Activated T-cell treated with anti-CD3 and anti-CD28 coated beads, Interleukin-2, amount 50 U/mL, for 72 hours (primary cell): ENCODE measurements at places on chromosomes 12 and 14. TPM values are rescaled to one million over a fixed set of nuclear protein-coding genes. Genes with fewer than 3 reads are reported as not detected.
A peak's percentile ranks its signal among the peaks of the same experiment; 100 is the strongest.

- no peaks in the 10 kb centered on the region for H3K4me1 ChIP-seq
- H3K4me3 ChIP-seq, result no peak overlapping the region
- H3K27me3 ChIP-seq, result peaks cover 4% of the 10 kb centered on the region
- H3K36me3 ChIP-seq, result no peaks in the 10 kb centered on the region
- H3K27ac ChIP-seq, result no peak overlapping the region
Observed at GRCh38 chr14:33237115-33237740, 298.5 kb downstream of the NPAS3 start.

- peaks cover 30% of the 10 kb centered on the region for H3K4me1 ChIP-seq
- H3K4me3 ChIP-seq, result no peak overlapping the region
- H3K27ac ChIP-seq, result no peak overlapping the region
- no peak for DNase-seq
- H3K36me3 ChIP-seq, result no peaks in the 10 kb centered on the region
Observed at GRCh38 chr12:12909995-12910420, 18.6 kb downstream of the GPRC5A start.

DNA sequence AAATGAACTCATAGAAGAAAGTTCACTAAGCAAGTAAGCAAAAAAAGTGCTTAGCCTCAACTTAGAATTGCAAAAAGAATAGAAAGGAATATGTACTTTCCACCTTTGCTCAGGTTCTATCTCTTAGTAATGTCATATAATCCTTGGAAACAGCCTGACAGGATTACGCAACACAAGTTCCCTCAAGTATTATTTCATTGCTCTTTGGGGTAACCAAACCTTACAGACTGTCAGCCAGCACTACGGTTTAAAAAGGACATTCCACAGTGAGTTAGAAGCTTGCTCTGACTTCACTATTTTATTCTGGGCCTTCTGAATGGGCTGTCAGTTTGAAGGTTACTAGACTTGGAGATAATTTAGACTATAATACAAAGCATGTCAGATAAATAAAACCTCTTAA lies 264.0 kb downstream of the ATXN7L3B start:
- no peak overlapping the region for H3K27ac ChIP-seq
- H3K36me3 ChIP-seq, result peaks cover under 1% of the 10 kb centered on the region
- H3K4me3 ChIP-seq, result no peak overlapping the region
- no peak for DNase-seq
- H3K27me3 ChIP-seq, result no peaks in the 10 kb centered on the region

DNA sequence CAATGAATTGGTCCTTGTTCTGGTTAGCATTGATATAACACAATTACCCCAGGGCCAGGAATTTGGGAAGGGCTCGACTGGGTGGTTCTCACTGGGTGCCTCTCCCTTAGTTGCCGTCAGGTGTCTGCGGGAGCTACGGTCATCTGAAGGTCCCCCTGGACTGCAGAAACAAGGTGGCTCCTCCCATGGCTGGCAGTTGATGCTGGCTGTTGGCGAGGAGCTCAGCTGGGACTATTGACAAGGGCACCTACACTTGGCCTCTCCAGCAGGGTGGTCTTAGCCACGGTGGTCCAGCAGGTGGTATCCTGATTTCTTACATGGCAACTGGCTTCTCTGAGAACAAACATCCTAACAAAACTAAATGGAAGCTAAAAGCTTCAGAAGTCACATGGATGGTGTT lies 41.0 kb upstream of the RGS6 start:
- no peak for DNase-seq
- no peaks in the 10 kb centered on the region for H3K36me3 ChIP-seq
- H3K27me3 ChIP-seq, result peaks cover 29% of the 10 kb centered on the region

The C3AR1 gene
- total RNA-seq, result 0.79 TPM

DNA sequence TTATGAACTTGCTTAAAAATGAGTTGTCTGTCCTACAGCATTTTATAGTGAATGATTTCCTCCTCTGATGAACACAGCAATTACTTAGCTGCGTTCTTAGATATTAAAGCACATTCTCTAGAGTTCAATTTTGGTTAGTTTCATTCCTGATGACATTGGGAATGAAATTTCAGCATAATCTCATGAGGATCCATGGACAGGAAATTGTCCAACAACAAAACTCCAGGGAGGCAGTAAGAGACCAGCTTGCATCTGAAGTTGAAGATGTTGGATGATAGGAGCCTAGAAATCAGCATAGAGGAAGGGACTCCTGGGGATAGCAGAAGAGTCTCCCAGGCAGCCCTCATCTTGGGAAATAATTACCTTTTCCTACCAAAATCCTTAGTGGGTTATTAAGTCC lies 128.7 kb upstream of the RAP1B start:
- peaks cover 44% of the 10 kb centered on the region for H3K4me1 ChIP-seq
- H3K4me3 ChIP-seq, result peak overlapping the region; percentile 61
- no peaks in the 10 kb centered on the region for H3K27me3 ChIP-seq
- H3K36me3 ChIP-seq, result peaks cover 8% of the 10 kb centered on the region

The GPX2 gene
- not detected for total RNA-seq

DNA sequence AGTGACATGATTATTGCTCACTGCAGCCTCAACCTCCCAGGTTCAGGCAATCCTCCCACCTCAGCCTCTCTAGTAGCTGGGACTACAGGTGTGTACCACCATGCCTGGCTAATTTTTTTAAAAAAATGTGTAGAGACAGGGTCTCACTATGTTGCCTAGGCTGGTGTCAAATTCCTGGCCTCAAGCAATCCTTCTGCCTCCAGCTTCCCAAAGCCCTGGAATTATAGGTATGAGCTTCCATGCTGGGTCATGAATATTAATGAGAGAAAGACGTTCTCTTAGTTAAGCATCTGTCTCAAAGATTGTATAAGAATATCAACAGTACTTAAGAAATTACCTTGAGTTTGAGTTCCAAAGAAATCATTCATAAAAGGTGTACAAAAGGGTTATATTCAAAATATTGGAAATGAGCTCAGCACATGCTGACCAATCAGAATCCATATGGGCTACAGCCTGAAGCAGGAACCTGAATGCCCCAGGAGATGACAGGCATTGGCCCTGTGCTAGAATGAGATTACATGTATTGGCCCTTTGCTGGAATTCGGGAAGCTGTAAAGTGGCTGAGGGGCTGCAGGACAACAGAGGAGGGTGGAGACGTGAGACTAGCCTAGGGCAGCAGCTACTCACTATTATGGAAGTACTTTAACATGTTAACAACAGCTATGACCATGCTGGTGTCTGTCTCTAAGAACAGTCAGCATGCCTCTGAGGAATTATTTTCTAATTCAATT lies 157.0 kb upstream of the CPNE8 start:
- H3K27ac ChIP-seq, result no peak overlapping the region
- H3K36me3 ChIP-seq, result no peaks in the 10 kb centered on the region
- H3K4me1 ChIP-seq, result no peaks in the 10 kb centered on the region
- no peak for DNase-seq
- H3K4me3 ChIP-seq, result no peak overlapping the region
- no peaks in the 10 kb centered on the region for H3K27me3 ChIP-seq

- H3K27me3 ChIP-seq, result no peaks in the 10 kb centered on the region
- peaks cover 2% of the 10 kb centered on the region for H3K36me3 ChIP-seq
- no peak overlapping the region for H3K27ac ChIP-seq
- H3K4me3 ChIP-seq, result no peak overlapping the region
Observed at GRCh38 chr14:75491376-75491978, 30.8 kb upstream of the BATF start.

DNA sequence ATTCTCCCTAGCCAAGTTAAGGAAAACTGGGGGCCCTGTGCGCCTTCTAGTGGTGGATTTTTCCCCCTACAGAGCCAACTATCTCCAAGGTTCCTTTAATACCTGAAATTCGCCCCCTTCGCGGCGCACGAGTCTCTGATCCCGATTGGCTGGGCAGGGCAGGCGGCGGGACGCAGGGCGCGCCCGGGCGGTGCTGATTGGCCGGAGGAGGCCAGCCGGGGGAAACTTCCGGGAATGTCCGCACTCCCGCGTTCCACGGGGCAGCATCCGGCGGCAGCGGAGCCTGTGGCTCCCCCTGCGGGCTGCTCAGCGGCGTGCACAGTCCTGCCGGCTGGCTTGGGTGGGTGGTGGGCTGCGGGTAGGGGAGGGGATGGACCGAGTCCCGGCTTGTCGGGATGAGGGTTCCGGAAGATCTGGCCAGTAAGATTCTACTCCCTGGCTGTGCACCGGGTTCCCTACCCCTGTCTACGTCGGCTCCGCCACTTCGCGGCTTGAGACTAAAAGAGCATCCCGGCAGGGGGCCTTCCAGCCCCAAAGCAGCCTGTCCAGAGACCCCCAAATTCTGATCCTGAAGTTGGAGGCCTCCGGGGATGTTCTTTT lies at the start of gene NABP2:
Gene NABP2, plus strand, starts transcription at position 241 of the 600 bp plus-strand sequence. CDS start 515 bp downstream, outside the sequence.
- no peaks in the 10 kb centered on the region for H3K27me3 ChIP-seq
- DNase-seq, result peak; percentile 98
- peak within 1 kb of the TSS; percentile 93 for H3K27ac ChIP-seq
- peak within 1 kb of the TSS; percentile 100 for H3K4me3 ChIP-seq
- peaks cover 5% of the 10 kb centered on the region for H3K36me3 ChIP-seq
- peaks cover 46% of the 10 kb centered on the region for H3K4me1 ChIP-seq

DNA sequence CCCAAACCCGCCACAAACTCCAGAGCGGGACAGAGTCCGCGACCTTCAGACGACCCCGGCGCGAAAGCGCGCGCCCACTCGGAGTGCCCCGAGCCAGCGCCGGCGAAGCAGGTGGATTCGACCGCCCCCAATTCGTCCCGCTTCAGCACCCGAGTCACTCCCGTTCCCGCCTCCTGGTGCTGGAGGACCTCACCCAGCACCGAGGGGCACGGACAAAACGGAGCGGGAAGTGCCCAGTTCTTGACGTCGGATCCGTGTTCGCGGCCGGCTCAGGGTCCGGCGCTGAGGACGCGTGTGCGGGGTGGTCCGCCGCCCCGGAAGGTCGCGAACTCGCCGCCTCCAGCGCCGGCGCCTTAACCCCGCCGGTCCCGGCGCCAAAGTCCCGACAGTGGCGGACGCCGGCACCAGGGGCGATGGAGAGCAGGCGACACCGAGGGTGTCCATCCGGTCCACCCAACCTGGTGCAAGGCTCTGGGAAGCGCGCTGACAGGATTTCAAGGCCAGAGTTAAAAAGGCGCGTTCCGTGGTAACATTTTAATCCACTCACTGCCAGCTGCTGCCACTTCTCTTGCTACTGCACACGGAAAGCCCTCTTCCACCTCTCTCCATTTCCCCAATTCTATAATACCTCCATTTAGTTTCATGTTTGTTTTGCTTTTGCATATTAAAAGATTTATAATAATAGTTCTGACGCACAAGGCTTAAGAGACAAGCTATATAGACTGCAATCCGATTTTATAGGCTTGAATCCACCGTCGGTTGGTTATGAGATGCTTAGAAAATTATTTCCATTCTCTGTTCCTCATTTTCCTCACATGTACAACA lies 240.0 kb upstream of the CPNE8 start:
- DNase-seq, result peak; percentile 72
- peaks cover 4% of the 10 kb centered on the region for H3K4me1 ChIP-seq
- H3K27ac ChIP-seq, result no peak overlapping the region
- H3K4me3 ChIP-seq, result peak overlapping the region; percentile 32
- peaks cover 5% of the 10 kb centered on the region for H3K36me3 ChIP-seq

The RIMBP2 gene
- 0.14 TPM for total RNA-seq
